ENCODE measurements at places on chromosomes 7 and 10. TPM values are rescaled to one million over a fixed set of nuclear protein-coding genes. Genes with fewer than 3 reads are reported as not detected.

DNA sequence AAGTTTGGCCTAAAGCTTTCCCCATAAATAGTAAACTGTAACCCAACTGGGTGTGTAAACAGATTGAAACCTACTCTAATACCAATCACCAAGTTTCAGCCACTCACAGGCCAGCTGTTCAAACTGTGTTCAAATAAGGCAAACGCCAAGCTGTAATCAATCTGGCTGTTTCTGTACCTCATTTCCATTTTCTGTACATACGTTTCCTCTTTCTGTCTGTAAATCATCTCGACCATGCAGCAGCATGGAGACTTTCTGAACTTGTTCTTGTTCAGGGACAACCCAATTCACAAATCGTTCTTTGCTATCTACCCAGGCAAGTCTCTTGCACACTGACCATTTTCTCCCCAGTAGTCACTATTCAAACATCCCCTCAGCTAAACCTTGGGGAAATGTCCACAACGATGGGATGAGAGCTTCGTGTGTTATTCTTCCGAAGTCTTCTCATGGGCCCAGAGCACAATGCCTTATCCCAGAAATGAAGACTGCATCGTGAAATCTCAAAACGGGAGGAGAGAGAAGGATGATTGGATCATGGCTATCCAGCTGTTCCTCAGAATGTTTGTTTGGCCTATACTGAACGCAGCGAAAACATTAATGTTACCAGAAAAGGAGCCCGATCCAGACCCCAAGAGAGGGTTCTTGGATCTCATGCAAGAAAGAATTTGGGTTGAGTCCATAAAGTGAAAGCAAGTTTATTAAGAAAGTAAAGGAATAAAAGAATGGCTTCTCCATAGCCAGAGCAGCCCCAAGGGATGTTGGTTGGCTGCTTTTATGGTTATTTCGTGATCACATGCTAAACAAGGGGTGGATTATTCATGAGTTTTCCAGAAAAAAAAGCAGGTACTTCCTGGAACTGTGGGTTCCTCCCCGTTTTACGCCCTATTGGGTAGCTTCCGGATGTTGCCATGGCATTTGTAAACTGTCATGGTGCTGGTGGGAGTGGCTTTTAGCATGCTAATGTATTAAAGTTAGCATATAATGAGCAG is 86.2 kb downstream of the SLC16A9 start:
- no peak overlapping the region for H3K4me3 ChIP-seq
- H3K4me1 ChIP-seq = peaks cover 4% of the 10 kb centered on the region
- no peaks in the 10 kb centered on the region for H3K36me3 ChIP-seq
- H3K27ac ChIP-seq = peak overlapping the region; percentile 9

- no peaks in the 10 kb centered on the region for H3K36me3 ChIP-seq
- DNase-seq = no peak
- H3K4me1 ChIP-seq = no peaks in the 10 kb centered on the region
- no peak overlapping the region for H3K27ac ChIP-seq
- H3K4me3 ChIP-seq = no peak overlapping the region
- no peaks in the 10 kb centered on the region for H3K27me3 ChIP-seq
Observed at GRCh38 chr10:76190634-76191270, 759.3 kb downstream of the LRMDA start.

DNA sequence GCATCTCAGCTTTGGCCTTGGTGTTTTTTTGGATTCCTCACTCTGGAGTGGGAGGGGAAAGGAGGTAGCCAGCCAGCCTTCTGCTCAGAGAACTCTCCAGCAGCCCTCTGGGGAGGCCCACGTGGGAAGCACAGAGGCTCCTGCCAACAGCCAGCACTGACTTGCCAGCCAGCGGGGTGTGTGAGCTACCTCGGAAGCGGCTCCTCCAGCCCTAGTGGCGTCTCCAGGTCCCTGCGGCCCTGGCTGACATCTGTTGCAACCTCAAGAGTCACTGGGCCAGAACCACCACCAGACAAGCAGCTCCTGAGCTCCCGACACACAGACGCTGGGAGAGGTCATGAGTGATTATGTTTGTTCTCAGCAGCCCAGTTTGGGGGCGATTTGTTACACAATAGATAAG is 180.2 kb upstream of the FZD8 start:
- H3K4me1 ChIP-seq = no peaks in the 10 kb centered on the region
- peaks cover 4% of the 10 kb centered on the region for H3K27me3 ChIP-seq
- no peaks in the 10 kb centered on the region for H3K36me3 ChIP-seq
- H3K27ac ChIP-seq = no peak overlapping the region
- H3K4me3 ChIP-seq = no peak overlapping the region

DNA sequence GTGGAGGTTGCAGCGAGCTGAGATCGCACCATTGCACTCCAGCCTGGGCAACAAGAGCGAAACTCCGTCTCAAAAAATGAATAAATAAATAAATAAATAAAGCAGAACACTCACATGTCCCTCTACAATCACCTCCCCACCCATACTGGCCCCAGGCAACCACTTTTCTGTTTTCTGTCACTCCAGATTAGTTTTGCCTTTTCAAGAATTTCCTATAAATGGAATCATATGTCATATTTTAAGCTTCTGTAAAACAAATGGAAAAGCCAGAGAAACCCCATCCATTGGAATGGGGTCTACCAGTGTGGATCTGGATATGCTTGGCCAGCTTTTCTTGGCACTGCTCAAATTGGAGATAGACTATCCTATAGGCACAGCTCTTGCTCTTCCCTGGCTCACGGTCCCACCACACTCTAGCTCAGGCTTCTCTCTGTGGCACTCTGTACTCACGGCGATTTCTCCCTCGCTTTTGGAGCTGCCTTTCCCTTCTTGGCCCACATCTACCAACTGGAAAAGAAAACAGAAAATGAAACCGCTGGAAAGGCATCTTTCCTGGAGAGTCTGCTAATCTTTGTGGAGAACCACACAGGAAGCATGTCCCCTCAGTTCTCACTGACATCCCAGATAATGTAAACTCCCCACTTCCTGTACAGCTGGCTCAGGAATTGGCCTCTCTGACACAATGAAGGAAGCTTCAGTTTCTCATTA is 210.1 kb downstream of the JCAD start:
- no peaks in the 10 kb centered on the region for H3K4me1 ChIP-seq
- H3K4me3 ChIP-seq = no peak overlapping the region
- H3K27ac ChIP-seq = no peak overlapping the region
- no peaks in the 10 kb centered on the region for H3K36me3 ChIP-seq
- DNase-seq = no peak

- H3K36me3 ChIP-seq = no peaks in the 10 kb centered on the region
- no peak overlapping the region for H3K27ac ChIP-seq
- peaks cover 2% of the 10 kb centered on the region for H3K4me1 ChIP-seq
- no peaks in the 10 kb centered on the region for H3K27me3 ChIP-seq
Observed at GRCh38 chr7:132533916-132534315, 42.4 kb downstream of the PLXNA4 start.

- H3K36me3 ChIP-seq = no peaks in the 10 kb centered on the region
- no peak overlapping the region for H3K4me3 ChIP-seq
- DNase-seq = no peak
- no peaks in the 10 kb centered on the region for H3K27me3 ChIP-seq
Observed at GRCh38 chr10:2077231-2077630, 339.9 kb upstream of the ADARB2 start.

GRCh38 chr10:122045212-122045611 is 56.2 kb downstream of the TACC2 start:
- no peak overlapping the region for H3K4me3 ChIP-seq
- DNase-seq = no peak
- no peaks in the 10 kb centered on the region for H3K36me3 ChIP-seq
- peaks cover 21% of the 10 kb centered on the region for H3K27me3 ChIP-seq

GRCh38 chr10:121741248-121741792 is 143.1 kb upstream of the FGFR2 start:
- peaks cover 25% of the 10 kb centered on the region for H3K36me3 ChIP-seq
- no peak overlapping the region for H3K4me3 ChIP-seq
- no peak for DNase-seq
- peaks cover 15% of the 10 kb centered on the region for H3K4me1 ChIP-seq
- no peak overlapping the region for H3K27ac ChIP-seq

- H3K36me3 ChIP-seq = no peaks in the 10 kb centered on the region
- peaks cover 10% of the 10 kb centered on the region for H3K4me1 ChIP-seq
- peaks cover 88% of the 10 kb centered on the region for H3K27me3 ChIP-seq
- H3K4me3 ChIP-seq = no peak overlapping the region
- no peak overlapping the region for H3K27ac ChIP-seq
Observed at GRCh38 chr7:1241603-1242255, 9.1 kb downstream of the UNCX start.

The BMS1 gene
- total RNA-seq = 40.8 TPM

The MBLAC1 gene
- total RNA-seq = 3.2 TPM

The ACHE gene
- not detected for total RNA-seq

The DEPP1 gene
- total RNA-seq = 0.49 TPM

The CYP2W1 gene
- total RNA-seq = not detected

The SEPTIN7 gene
- total RNA-seq = 245 TPM
